Cerebellar nuclear complex (tissue), 1 donor: ENCODE measurements at places on chromosomes 6 and 20.

GRCh38 chr20:23658336-23658735, 20.6 kb upstream of the CST3 start:
- no peak for DNase-seq

- DNase-seq, result no peak
These were observed at the start of gene POU5F1 for GRCh38 chr6:31170600-31170881. TSS of gene POU5F1 (minus strand) at chr6:31170682. CDS start at chr6:31170620, 62 bp downstream.

- no peak for DNase-seq
These were observed 59.2 kb upstream of the DUSP22 start for GRCh38 chr6:232982-233640.

- no peak for DNase-seq
These were observed 350.6 kb downstream of the SAMD5 start for GRCh38 chr6:147859071-147859470.

DNA sequence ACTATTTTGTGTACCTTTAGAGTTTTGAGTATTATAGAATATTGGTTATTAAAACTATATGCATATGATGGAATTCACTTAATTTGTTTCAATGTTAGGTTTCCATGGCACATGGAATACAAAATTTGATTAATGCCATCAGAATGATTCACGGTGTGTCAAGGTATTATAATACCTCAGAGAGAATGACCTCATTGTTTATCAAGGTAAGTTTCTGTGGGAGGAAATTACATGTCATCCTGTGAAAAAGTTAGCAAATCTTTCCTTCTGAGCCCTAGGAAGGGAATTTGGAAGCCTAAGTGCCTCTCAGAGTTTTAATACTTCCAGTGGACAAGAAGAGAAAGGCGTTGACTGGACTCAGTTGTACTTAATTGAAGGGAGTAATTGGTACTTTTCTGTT, 40.8 kb downstream of the DNAH8 start:
- no peak for DNase-seq

DNA sequence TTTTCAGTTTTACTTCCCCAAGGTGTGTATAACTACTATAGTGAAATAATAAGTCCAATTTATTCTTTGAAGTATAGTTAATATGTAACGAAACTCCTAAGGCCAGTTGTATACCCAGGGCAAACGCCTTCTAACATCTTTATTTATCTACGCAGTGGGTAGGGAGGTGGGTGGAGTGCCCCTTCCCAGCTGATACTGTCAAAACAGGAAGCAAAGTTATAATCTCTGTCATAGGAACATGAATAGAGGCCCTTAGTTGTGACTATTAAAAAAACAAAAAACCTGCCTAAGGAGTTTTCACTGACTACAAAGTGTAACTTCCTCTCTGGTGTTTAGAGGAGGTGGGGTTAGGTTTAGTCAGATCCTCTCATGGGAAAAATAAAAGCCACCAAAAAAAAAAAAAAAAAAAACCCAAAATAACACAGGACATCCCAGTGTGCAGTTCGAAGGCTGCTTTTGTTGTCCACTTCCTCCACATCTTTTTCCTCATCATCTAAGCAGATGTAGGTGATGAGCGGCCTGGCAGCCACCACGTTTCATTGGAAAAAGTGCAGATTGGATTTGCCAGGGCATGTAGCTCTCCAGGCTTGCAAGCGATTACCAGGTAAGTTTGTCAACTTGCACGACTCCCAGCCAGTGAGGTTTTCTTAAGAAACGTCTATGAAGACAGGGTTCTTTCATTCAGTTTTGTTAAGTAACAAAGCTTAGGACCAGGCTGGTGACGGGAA, 58.7 kb downstream of the UTRN start:
- no peak for DNase-seq

DNA sequence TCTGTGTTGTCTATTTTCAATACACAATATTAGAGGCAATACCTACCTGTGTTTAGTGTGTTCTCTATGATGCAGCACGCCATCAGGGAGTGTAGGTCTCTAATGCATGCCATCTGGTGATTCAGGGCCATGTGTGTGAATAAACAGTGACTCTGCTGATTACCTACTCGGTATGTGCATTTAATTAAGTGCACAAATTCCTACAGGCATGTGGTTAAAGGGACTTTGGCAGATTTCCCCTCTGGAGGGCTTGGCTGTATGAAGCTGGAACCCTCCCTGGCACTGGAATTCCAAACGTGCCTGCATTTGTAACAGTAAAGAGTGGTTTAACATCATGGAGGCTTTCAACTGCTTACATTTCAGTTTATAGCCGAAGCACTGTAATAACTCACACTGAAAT, 401.5 kb upstream of the SASH1 start:
- DNase-seq, result no peak
